ENCODE measurements at places on chromosomes 5 and 9. TPM values are rescaled to one million over a fixed set of nuclear protein-coding genes. Genes with fewer than 3 reads are reported as not detected.

DNA sequence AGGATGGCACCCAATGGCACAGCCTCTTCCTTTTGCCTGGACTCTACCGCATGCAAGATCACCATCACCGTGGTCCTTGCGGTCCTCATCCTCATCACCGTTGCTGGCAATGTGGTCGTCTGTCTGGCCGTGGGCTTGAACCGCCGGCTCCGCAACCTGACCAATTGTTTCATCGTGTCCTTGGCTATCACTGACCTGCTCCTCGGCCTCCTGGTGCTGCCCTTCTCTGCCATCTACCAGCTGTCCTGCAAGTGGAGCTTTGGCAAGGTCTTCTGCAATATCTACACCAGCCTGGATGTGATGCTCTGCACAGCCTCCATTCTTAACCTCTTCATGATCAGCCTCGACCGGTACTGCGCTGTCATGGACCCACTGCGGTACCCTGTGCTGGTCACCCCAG lies 25.4 kb downstream of the HRH2 start:
- no peaks in the 10 kb centered on the region for H3K36me3 ChIP-seq
- H3K27me3 ChIP-seq: no peaks in the 10 kb centered on the region
- DNase-seq: no peak

- no peaks in the 10 kb centered on the region for H3K4me1 ChIP-seq
- no peaks in the 10 kb centered on the region for H3K36me3 ChIP-seq
- no peak overlapping the region for H3K27ac ChIP-seq
- no peaks in the 10 kb centered on the region for H3K27me3 ChIP-seq
- no peak overlapping the region for H3K4me3 ChIP-seq
Observed at GRCh38 chr9:78663369-78663768, 366.4 kb downstream of the PSAT1 start.

GRCh38 chr9:114518599-114519022 lies 13.3 kb upstream of the WHRN start:
- no peaks in the 10 kb centered on the region for H3K36me3 ChIP-seq
- H3K4me3 ChIP-seq: no peak overlapping the region
- no peak for DNase-seq

GRCh38 chr5:107919969-107920368 lies 249.2 kb upstream of the EFNA5 start:
- no peak overlapping the region for H3K27ac ChIP-seq
- H3K4me3 ChIP-seq: no peak overlapping the region
- H3K36me3 ChIP-seq: no peaks in the 10 kb centered on the region
- H3K27me3 ChIP-seq: no peaks in the 10 kb centered on the region
- no peaks in the 10 kb centered on the region for H3K4me1 ChIP-seq
- no peak for DNase-seq

GRCh38 chr5:73529081-73529480 lies 30.8 kb downstream of the BTF3 start:
- DNase-seq: no peak
- no peaks in the 10 kb centered on the region for H3K36me3 ChIP-seq
- H3K4me3 ChIP-seq: no peak overlapping the region
- H3K27ac ChIP-seq: no peak overlapping the region
- no peaks in the 10 kb centered on the region for H3K4me1 ChIP-seq

GRCh38 chr9:131960851-131961495 lies 118.7 kb downstream of the MED27 start:
- DNase-seq: no peak
- no peak overlapping the region for H3K4me3 ChIP-seq
- no peaks in the 10 kb centered on the region for H3K27me3 ChIP-seq
- H3K4me1 ChIP-seq: peaks cover 37% of the 10 kb centered on the region
- no peak overlapping the region for H3K27ac ChIP-seq
- H3K36me3 ChIP-seq: no peaks in the 10 kb centered on the region

Gene SIT1
- total RNA-seq: not detected

Data from gastrocnemius medialis (tissue), 4 donors.